ENCODE measurements at places on chromosomes 2 and 18.
A peak's percentile ranks its signal among the peaks of the same experiment; 100 is the strongest.

GRCh38 chr2:192500550-192501200 lies 305.9 kb upstream of the TMEFF2 start:
- DNase-seq = no peak

DNA sequence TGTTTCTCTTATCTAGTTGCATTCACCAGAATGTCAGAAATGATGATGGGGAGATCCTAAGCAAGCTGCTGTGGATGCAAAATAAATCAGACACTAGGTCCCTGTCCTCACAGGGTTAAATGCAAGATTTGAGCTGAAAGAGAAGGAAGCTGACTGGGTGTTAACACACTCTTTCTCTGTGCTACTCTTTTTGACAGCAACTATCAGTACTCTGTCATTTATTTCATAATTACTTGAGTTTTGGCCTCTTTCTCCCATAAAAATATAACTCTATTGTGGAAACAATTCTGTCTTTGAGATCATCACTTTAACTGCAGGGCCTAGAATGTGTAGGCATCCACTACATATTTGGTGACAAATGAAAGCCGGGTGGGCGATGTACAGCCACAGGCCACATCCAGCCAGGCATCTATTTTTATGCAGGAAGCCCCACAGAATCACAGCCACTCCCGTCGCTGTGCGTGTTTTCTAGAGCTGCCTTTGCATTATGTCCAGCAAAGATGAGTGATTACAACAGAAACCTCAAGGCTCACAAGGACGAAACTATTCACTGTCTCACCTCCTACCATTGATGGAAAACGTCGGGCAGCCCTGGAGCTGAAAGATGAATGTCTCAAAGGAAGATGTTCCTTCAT lies 849.0 kb downstream of the RNF144A start:
- no peak for DNase-seq

DNA sequence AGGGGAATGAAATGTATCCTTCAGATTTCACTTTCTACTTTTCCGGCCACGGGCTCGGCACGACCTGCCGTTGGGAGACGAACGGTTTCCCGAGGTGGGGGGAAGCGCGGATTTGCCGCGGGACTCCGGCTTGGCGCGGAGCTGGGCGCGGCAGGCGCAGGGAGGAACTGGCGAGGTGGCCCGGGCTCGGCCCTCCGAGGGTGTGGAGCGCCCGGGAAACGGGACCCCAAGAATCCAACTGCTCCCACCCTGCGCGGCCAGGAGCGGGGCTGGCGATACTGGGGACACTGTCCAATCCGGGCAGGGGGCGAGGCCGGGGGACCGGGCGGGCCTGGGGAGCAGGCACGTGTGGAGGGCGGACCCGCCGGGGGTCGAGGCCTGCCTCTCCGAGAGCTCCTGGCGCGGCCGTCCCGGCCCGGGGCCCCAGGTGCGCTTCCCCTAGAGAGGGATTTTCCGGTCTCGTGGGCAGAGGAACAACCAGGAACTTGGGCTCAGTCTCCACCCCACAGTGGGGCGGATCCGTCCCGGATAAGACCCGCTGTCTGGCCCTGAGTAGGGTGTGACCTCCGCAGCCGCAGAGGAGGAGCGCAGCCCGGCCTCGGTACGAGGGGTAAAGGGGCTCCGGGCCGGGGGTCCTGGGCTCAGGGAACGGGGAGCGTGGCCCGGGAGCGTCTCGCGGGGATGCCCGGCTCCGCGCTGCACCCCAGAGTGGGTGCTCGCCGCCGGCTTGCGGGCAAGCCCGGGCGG lies at the start of gene ANXA4:
TSS of gene ANXA4 (plus strand) at position 560 of the 747 bp plus-strand sequence. CDS start 39,432 bp downstream, outside the sequence.
- DNase-seq = peak; percentile 89

DNA sequence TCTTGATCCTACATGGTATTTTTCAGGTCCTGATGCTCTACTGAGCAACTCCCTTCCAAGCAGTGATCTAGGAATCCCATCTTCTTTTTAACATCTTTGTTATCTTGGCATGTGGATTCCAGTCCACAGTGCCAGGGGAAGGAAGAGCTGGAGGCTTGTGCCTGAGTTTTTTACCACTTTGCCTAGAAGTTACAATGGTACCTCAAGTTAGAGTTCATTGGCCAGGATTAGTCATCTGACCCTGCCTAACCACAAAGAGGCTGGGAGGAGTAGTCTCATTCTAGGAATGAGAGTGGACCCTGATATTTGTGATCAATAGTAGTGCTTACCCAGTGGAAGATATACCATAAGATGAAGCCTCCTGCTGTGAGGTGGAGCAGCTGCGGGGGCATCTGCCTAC lies 109.3 kb downstream of the ADCYAP1 start:
- DNase-seq = no peak

DNA sequence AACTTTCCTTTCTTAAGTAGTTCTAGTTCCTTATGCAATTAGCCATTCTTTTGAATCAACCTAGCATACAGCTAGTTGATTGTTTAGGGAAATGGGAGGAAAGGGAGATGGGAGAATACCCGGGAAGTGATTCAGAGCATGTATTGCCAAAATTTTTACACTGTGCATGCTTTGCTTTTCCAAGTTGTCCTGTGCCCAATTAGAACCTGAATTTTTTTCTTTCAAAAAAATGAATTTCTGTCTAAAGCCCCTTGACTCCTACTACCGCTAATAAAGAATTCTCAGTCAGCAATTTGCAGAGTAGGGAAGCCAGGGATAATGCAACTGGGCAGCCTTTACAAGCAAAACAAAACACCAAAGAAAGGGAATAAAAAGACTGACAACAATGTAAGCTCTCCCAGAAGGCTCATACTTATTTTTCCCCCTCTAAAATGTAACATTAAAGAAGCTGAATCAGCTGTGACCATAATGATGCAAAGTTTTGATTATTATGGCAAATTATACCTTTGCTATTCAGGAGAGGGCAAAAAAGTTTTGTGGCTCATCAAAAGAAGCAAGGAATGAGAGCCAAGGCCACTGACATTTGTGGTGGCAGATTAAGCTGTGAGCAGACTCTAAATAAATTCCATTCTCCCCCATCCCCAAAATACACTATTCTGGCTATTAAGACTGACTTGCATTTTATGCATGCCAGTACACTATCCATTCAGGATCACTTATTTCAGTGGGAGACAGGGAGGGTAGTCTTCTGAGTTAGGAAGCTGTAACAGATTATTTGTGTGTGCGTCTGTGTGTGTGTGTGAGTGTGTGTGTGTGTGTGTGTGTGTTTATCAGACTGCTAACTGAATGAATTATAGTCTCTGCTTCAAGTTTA lies 174.3 kb downstream of the ERBB4 start:
- no peak for DNase-seq

GRCh38 chr2:142858961-142859360 lies 18.5 kb upstream of the KYNU start:
- DNase-seq = no peak

DNA sequence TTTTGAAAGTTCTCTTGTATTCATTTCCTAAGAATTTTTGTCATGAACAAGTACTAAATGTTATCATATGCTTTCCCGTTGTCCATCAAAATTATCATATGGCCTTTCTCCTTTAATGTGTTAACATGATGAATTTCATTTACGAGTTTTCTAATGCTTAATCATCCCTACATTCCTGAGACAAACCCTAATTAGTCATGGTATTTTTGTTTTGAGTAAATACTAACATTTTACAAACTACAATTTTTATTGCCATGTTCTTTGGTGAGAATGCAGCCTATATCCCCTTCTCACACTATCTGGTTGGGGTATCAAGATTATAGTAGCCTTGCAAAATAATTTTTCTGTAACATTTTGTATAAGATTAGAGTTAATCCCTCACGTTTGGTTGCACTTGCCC lies 14.5 kb downstream of the SMAD2 start:
- DNase-seq = no peak

Measured in tibial artery (tissue), 4 donors.